ENCODE measurements at places on chromosomes 12 and 14.

DNA sequence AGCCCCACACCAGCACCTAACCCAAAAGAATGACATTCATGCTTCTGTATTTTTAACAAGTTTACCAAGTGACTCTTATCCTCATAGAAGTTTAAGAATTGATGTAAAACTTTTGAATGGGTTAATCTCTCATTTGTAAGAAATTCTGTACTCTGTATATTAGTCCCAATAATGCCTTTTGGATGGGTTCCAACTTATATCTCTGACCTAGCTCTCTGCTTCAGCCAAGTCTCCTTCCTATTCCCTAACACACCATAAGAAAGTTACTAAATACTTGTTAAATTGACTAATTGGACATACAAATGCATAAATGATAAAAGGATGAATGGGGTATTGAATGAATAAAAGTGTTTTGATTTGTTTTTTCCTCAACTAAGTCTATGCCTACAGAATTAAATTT is 557.3 kb downstream of the TMTC2 start:
- no peak for DNase-seq

- DNase-seq = no peak
These were observed 693.0 kb downstream of the NRXN3 start for GRCh38 chr14:78863143-78863542.

GRCh38 chr12:55744340-55745030 is 1.6 kb downstream of the GDF11 start:
- DNase-seq = no peak

- DNase-seq = no peak
These were observed 15.8 kb upstream of the ANKRD9 start for GRCh38 chr14:102525219-102525928.

DNA sequence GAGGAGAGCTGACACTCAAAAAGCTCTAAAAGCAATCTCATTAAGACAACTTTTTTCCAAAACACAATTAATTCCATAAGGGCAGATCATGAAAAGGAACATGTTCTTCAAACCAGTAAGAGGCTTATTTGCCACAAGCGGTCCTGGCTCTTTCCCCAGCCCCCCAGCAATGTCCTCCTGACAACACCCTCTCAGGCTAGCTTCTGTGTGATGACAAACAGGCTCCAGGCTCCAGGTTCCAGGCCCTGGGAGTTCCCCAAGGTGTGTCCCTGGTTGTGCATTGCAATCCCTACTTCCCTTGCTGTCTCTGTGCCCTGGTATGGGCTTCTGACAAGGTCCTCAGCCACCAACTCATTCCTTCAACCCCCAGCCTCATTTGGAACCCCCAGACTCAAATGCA is 8.9 kb downstream of the HVCN1 start:
- DNase-seq = no peak

- DNase-seq = no peak
These were observed 120.9 kb upstream of the SFSWAP start for GRCh38 chr12:131589966-131590365.

DNA sequence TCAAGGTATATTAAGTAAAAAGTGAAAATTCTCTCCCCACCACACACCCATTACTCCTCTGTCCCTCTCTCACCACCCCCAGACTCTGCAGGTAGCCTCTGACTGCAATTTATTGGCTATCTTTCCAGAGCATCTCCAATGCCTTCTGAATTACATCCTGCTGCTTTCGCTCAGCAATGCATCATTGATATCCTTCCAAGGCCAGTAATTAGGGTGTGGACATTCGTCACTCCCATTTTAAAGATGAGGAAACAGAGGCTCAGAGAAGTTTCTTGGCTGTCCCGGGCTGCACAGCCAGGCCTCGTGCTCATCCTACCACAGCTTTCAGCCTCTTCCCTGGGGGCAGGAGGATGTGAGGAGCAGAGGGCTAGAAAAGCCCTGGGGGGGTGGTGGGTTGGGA is 23.6 kb upstream of the PGF start:
- DNase-seq = no peak

DNA sequence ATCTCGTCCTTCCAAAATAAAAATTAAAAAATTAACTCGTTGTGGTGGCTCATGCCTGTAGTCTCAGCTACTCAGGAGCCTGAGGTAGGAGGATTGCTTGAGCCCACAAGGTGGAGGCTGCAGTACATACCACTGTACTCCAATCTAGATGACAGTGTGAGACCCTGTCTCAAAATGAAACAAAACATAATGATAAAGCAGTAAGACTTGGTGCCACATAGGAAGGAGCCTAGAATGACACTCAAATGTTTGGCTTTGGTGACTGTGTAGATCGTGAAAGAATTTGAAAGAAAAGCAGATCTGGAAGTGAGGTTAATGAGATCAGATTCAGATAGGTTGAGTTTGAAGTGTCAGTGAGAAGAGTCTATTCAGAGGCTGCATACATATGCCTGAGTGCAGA is 150.1 kb upstream of the ATP2B1 start:
- DNase-seq = no peak

All from NCI-H1436 treated with DMSO at 0.1 percent for 48 hours (cell line).